ENCODE measurements at places on chromosomes 4 and X.

GRCh38 chrX:57904176-57904880, 5.9 kb downstream of the ZXDA start:
- DNase-seq, result no peak

DNA sequence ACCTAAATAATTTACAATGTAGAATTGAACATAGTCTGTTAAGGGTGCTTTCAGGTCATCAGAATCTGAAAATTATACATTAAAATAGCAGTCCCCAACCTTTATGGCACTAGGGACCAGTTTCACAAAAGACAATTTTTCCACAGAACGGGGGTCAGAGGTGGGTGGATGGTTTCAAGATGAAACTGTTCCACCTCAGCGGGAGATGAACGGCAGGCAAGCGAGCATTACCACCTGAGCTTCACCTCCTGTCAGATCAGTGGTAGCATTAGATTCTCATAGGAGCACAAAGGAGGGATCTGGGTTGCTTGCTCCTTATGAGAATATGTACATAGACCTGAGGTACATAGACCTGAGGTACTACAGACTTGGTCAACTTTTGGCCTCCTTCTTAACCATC, 29.0 kb downstream of the LRBA start:
- no peak for DNase-seq

DNA sequence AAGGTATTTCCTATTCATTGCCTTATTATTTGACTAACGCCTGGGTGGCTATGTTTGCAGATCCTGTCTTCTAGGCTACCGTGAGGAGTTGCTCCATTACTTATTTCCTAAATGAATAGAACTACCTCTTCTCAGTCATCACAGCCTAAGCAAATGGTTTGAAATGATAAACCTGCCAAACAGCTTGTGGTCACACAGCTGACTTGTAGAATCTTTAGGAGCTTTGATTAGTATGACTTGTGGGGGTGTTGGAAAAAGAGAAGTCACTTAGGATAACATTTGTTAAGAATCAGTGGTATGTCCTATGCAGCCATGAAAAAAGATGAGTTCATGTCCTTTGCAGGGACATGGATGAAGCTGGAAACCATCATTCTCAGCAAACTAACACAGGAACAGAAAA, 169.3 kb downstream of the PPARGC1A start:
- peak; percentile 14 for DNase-seq

DNA sequence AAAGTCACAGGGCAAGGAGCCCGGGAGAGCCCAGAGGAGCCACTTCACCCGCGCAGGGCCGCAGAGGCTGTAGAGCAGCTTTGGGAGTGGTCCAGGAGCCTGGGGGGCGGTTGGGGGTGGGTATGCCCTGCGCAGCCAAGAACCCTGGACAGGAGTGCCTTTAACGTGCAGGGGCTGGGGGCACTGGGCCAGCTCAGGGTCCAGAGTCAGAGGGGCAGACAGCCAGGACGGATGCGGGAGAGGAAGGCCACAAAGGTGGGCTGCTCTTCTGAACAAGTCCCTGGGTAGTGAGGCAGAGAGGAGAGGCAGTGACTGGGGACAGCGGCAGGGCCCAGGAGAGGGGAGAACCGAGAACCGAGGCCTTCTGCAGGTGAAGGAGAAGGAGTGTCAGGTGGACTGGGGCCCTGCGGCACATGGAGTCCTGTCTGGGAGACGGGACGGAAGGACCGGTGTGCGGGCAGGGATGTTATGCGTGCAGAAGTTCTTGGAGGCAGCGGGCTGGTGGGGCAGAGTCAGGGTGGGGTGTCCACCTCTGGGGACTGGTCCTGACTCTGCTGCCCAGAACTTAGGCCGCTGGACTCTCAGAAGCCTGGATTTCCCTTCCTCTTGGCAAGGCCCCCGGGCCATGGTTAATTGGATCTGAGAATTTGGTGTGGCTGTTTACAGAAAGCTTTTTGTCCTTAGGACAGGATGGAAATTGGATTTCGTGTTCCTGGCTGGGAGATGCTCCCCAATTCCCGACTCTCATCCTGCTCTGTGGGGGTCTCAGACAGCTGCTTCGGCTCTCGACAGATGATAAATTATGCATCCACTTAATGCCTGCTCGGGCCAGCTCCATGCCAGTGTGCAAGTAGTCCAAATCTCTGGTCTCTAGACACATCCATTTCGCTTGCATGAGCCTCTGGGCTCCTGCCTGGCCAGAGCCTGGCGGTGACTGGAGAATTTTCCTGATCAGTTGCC, 31.9 kb downstream of the ADRA2C start:
- DNase-seq, result peak; percentile 22

GRCh38 chrX:133250184-133251100, 32.3 kb upstream of the TFDP3 start:
- DNase-seq, result no peak

GRCh38 chr4:1251773-1252066, 2.8 kb upstream of the CTBP1 start:
- DNase-seq, result no peak

DNA sequence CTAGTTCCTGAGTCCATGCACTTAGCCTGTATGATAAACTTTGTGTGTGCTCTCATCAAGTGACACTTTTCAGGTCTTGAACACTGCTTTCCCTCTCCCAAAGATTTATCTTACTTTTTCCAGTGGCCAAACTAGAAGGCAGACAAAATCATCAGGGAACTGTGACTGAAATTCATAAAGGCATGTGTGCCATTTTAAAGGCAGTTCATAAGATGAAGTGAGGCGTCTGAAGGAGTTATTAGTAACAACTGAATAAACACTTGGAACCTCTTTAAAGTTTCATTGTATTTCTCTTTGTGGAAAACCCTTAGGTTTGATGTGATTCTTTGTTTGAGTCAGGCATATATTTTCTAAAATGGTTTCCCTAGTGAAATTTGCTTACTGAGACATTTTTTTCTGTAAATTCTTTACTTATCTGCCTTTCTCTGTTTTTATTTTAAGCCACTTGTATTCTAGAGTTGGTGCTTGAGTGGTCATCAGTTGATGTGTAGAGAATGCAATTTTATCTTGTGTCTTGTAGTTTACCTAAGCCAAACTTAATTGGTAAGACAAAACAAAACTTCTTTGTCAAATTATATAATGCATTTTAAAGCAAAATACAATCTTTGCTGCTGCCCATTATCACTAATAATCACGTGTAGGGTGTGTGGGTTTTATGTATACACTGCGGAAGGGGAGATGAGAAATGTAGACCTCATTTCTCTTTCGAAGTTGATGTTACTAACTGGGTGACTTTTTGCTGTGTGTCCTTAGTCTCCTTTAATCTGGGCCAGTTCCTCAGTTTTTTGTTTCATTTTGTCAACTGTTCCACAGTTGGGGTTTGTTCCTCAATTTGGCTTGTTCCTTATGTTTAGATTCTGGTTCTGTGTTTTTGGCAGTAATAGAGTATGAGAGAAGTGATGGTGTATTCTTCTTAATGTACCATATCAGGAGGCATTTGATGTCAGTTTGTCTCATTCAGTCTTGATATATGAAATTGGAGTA, 56.8 kb downstream of the RBPJ start:
- DNase-seq, result no peak

GRCh38 chr4:67853336-67853735, 30.5 kb downstream of the TMPRSS11D start:
- no peak for DNase-seq

DNA sequence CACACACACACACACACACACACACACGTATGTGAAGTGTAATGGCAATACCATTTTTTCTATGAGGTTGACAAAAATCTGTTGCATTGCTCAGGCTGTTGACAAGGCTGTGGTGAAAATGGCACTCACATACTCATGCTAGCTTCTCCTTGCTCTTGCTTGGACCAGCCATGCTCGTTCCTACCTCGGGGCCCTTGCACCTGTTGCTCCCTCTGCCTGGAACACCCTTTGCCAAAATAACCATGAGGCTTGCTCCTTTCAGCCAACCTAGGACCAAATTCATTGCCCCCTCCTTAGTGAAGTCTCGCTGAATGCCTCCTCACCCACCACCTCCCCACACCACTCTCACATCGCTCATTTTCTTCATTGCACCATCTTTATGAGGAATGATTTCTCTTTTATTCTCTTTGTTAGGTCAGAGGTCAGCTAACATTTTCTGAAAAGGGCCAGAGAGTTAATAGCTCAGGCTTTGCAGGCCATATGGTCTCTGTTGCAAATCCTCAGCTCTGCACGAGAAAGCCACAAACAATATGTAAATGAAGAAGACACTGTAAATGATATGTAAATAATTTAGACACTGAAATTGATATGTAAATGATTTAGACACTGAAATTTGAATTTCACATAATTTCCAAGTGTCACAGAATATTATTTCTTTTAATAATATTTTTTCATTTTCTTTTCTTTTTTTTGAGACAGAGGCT, 13.3 kb downstream of the SLC38A5 start:
- no peak for DNase-seq

DNA sequence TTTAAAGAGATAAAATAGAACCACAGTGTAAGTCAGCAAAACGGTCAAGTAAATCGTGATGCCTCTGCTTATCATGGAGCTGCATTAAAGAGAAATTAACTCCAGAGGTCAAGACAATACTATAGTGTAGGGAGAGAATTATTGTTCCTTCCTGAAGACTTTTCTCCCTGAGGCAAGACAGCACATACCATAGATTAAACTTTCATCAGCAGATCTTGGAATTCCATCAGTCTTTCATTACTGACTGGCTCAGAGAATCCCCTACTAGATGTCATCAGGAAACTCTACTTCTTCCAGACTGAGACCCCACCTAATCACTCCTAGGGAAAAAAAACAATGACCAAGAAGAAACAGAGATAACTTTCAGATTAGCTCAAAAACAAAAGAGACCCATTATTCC, 131.3 kb downstream of the NSUN7 start:
- DNase-seq, result no peak

- no peak for DNase-seq
Measured at GRCh38 chr4:100516225-100516624, 1.6 kb downstream of the EMCN start.

DNA sequence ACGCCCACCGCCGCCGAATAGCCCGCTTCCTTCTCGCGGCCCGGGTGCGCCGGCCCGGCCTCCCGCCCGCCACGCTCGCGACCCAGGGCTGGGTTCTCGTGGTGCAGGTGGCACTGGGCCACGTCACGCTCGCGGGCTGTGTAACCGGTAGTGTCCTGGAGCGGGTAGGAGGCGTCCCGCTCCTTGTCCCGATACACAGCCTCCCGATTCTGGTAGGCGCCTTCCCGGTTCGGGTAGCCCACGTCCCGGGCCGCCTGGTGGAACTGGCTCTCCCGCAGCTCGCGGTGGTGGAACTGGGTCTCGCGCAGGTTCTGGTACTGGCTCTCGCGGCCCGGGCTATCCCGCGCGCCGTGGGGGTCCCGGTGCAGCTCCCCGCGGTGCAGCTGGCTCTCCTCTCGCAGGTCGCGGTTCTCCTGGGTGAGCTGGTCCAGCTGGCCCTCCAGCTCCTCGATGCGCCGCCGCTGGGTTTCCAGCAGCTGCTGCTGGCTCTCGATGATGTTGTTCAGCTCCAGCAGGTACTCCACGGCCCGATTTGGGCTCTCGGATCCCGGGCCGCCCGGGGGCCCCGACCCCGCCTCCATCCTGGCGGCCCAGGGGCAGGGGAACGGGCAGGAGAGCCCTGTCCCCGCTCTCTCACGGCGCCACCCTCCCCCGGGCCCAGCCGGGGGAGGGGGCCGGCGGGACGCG, 39.3 kb upstream of the IQSEC2 start:
- DNase-seq, result no peak

GRCh38 chr4:57157596-57158137, 47.5 kb upstream of the IGFBP7 start:
- DNase-seq, result no peak

- DNase-seq, result peak; percentile 10
Measured at GRCh38 chr4:5084911-5085475, 33.7 kb downstream of the STK32B start.

DNA sequence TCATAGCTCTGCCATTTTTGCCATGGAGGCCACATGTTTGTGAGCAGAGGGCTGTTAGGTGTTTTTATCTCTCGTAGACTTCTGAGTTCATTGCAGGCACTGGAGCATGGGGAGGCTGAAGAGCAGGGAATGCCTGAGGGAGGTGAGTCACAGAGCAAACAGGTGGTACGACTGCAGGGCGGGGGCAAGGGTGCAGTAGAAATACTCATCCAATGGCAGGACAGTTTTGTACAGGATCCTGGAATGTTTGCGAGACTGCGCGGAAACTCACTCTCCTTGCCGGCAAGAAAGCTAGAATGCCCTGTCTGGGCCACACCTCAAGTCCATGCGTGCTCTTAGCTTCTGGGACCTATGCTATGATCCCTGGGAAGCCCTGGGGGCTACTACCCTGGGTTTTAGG, 20.0 kb upstream of the VCX2 start:
- DNase-seq, result no peak

- DNase-seq, result no peak
Measured at GRCh38 chr4:145523117-145523516, 41.5 kb downstream of the SMAD1 start.

GRCh38 chr4:3372264-3372932, 69.4 kb upstream of the HGFAC start:
- DNase-seq, result no peak

GRCh38 chr4:4721636-4722035, 137.8 kb upstream of the MSX1 start:
- DNase-seq, result no peak

- DNase-seq, result peak; percentile 32
Measured at GRCh38 chr4:54793856-54794422, 136.2 kb downstream of the KIT start.

- no peak for DNase-seq
Measured at GRCh38 chr4:181877329-181877848, 365.8 kb upstream of the TENM3 start.

DNA sequence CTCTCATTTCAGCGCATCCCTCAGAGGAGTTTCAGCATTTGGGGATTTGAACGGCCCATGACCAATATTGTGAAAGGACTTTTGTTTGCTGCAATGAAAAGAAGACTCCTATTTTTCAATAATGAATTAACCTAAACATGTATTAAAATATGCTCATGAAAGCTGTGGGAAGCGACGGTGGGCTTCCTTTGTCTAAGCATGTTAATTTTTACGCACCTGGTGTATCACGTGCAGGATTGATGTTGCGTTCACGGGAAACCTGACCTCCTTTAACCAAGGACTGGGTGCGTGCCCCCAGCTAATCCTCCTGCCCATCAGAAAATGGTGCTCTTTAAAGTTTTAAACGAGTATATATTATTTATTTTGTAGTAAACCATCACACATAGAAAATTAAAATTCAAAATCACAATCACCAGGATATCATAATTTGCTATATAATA, 590 bp upstream of the CCDC110 start:
- DNase-seq, result no peak

- no peak for DNase-seq
Measured at GRCh38 chr4:138602664-138603063, 360.5 kb upstream of the SLC7A11 start.

GRCh38 chr4:3312362-3312761, 19.5 kb downstream of the RGS12 start:
- no peak for DNase-seq

- no peak for DNase-seq
Measured at GRCh38 chr4:184066584-184067300, 150.9 kb downstream of the ENPP6 start.
